LoVo (cell line): ENCODE measurements at places on chromosomes 4 and X.

DNA sequence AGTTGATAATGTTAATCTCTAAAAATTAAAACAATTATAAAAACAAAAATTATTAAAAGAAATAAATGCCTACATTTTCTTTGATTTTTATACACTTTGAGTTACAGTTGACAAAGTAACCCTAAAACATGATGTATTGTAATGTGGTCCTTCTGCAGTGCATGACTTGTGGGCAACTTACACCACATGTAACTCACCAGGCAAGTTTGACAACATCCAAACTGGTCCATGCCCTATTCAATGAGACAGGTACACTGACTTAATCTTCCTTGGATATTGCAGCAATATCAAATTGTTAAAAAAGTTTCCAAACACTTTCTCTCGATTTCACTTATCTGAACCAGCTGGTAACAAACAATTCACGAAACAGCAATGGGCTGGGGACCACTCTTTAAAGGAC lies 81.5 kb downstream of the FTHL17 start:
- DNase-seq, result no peak

DNA sequence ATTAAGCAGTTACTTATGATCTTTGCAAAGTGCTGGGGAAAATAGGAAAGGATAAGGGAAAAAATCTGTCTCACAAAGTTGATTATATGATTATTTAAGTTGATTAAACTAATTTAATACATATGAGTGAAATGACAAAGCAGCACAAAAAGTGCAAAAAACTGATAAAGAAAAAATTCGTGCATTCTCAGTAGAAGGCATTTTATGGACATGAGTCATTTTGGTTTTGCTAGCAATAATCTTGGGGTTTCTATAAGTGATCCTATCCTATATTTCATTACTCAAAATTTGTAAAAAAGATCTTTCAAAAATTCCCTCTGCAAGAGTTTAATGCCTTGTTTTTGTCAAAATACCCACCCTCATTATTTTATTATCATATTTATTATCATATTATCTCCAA lies 224.2 kb upstream of the ANXA10 start:
- DNase-seq, result no peak

DNA sequence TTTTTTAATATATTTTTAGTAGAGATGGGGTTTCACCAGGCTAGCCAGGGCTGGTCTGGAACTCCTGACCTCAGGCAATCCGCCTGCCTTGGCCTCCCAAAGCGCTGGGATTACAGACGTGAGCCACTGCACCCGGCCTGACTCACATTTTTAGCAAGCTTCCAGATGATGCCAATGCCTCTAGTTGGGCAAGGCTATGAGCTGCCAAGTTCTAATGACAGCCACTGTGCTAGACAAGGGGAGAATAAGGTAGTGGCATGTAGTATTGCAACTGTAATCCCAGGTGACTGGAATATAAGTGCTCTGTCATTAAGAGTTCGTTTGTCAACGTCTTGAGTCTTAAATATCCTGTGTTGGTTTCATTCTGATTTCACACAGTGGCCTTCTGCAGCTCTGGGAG lies 96.7 kb downstream of the SLIT2 start:
- DNase-seq, result no peak

DNA sequence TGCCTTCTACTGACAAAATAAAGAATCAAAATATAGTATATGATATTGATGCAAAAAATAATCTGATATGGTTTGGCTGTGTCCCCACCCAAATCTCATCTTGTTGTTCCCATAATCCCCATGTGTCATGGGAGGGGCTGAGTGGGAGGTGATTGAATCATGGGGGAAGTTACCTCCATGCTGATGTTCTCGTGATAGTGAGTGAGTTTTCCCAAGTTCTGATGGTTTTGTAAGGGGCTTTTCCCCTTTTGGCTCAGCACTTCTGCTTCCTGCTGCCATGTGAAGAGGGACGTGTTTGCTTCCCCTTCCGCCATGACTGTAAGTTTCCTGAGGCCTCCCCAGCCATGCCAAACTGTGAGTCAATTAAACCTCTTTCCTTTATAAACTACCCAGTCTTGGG lies 70.2 kb downstream of the TMEM165 start:
- DNase-seq, result no peak

DNA sequence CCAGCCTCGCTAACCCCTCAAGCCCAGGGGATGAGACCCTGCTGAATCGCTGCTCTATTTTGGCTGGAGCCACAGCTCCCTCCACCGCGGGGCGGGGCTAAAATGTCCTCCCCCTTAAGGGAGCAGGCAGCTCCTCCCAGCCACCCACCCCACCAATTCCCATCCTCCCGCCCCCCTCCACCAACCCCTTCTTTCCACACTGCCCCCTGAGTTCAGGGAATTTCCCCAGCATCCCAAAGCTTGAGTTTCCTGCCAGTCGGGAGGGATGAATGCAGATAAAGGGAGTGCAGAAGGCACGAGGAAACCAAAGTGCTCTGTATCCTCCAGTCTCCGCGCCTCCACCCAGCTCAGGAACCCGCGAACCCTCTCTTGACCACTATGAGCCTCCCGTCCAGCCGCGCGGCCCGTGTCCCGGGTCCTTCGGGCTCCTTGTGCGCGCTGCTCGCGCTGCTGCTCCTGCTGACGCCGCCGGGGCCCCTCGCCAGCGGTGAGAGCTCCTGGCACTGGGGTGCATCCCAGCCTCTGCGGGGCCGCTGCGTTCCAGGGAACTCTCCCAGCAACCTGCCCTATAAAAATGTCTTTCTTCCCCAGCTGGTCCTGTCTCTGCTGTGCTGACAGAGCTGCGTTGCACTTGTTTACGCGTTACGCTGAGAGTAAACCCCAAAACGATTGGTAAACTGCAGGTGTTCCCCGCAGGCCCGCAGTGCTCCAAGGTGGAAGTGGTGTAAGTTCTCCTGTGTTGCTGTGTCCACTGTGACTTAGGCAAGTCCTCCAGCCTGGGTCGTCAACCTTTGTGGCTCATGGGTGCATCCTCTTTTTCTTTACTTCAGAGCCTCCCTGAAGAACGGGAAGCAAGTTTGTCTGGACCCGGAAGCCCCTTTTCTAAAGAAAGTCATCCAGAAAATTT lies at the start of gene CXCL6:
Gene CXCL6, plus strand, starts transcription at position 306 of the 907 bp plus-strand sequence. Its CDS starts 73 bp downstream, at position 379.
- DNase-seq, result no peak

DNA sequence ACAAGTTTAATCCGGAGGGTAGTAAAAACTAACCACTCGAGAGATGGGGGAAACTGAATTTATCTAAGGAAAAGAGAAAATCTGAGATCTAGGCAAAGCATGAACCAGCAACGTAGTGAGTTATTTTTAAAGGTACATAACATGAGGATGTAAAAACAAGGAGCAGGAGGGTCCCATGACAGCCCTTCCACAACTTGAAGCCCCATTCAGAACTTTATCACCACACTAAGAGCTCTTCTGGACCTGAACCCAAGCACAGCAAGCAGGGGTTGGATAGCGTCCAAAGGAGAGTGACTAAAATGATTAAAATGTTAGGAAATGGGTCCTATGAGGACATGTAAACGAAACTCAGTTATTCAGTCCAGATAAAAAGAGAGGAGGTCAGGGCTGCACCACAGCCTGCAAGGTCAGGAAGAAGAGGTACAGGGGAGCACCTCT lies 16.2 kb downstream of the SH3RF1 start:
- peak; percentile 54 for DNase-seq

DNA sequence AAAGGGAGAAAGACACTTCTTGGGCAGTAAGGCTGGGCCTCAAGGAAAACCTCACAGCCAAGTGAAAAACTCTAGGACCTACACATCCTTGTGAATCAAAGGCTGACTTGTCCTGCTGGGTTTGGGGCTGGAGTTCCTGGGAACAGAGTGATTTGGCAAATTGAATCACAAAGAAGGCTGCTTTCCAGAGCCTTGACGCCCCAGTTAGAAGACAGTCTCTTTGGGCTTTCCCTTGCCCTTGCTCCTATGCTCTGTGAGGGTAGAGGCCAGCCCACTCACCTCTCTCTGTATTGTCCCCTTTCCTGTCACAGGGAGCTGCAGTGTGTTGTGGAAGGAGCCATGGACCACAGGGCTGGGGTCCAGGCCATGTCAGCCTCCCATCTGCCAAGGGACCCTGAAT lies 9.6 kb downstream of the AMER1 start:
- DNase-seq, result no peak
